ENCODE measurements at places on chromosomes 7 and 10. TPM values are rescaled to one million over a fixed set of nuclear protein-coding genes. Genes with fewer than 3 reads are reported as not detected.

GRCh38 chr10:31526178-31526577, 207.2 kb downstream of the ZEB1 start:
- no peak for DNase-seq
- H3K4me1 ChIP-seq, result no peaks in the 10 kb centered on the region
- H3K36me3 ChIP-seq, result peaks cover 34% of the 10 kb centered on the region
- H3K27me3 ChIP-seq, result no peaks in the 10 kb centered on the region

- H3K27ac ChIP-seq, result no peak overlapping the region
- no peaks in the 10 kb centered on the region for H3K36me3 ChIP-seq
- peaks cover 2% of the 10 kb centered on the region for H3K4me1 ChIP-seq
- peaks cover 4% of the 10 kb centered on the region for H3K27me3 ChIP-seq
- no peak overlapping the region for H3K4me3 ChIP-seq
Measured at GRCh38 chr7:55903985-55904759, 16.9 kb downstream of the ZNF713 start.

Gene CALHM2
- polyA plus RNA-seq, result 72.6 TPM

Gene ALKBH4
- 16.2 TPM for polyA plus RNA-seq

Data from immature natural killer cell (primary cell).